ENCODE measurements at places on chromosomes 1 and 21. TPM values are rescaled to one million over a fixed set of nuclear protein-coding genes. Genes with fewer than 3 reads are reported as not detected.
A peak's percentile ranks its signal among the peaks of the same experiment; 100 is the strongest.

GRCh38 chr1:13990939-13991338, 291.0 kb downstream of the PRDM2 start:
- DNase-seq = no peak

SHE gene
- 3.4 TPM for total RNA-seq

DNA sequence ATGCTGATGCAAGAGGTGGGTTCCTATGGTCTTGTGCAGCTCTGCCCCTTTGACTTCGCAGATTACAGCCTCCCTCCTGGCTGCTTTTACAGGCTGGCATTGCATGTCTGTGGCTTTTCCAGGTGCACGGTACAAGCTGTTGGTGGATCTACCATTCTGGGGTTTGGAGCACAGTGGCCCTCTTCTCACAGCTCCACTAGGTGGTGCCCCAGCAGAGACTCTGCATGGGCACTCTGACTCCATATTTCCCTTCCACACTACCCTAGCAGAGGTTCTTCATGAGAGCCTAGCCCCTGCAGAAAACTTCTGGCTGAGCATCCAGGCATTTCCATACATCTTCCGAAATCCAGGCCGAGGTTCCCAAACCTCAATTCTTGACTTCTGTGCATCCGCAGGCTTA, 989.0 kb downstream of the PLA2G4A start:
- DNase-seq = no peak

SYT6 gene
- total RNA-seq = 0.96 TPM

DCDC2B gene
- 0.72 TPM for total RNA-seq

APH1A gene
- total RNA-seq = 49.6 TPM

- DNase-seq = no peak
Measured at GRCh38 chr1:182783068-182783467, 6.5 kb upstream of the NPL start.

GRCh38 chr1:69567652-69568420, at the start of gene LRRC7:
TSS of gene LRRC7 (plus strand) at chr1:69567922. CDS start at chr1:69568640, 718 bp downstream.
- peak; percentile 16 for DNase-seq

DNA sequence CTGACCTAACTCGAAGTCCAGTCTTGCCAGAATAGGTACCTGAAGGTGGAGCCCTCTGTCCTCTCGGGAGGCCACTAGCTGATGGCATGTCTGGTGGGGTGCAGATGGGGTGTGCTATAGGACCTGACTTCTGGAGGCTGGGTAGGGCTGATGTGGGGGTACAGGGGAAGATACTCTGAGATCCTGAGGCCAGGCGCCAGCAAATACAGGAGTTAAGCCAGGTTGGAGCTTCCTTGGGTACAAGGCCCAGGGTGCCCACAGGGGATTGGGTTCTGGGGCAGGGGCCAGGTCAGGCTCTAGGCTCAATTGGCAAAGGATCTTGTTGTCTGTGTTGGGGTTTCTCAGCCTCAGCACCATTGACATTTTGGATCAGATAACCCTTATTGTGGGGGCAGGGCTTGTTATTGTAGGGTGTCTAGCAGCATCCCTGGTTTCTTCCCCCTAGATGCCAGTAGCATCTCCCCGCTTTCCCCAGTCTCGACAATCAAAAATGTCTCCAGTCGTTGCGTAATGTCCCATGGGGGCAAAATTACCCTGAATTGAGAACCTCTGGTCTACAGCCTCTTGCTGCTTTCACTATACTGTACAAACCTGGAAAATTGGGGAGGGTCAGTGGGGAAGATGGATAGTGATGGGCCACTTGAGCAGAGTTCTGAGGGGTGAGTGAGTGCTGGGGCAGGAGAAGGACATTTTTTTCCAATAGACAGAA, 9.2 kb downstream of the PTPRF start:
- DNase-seq = no peak

DNA sequence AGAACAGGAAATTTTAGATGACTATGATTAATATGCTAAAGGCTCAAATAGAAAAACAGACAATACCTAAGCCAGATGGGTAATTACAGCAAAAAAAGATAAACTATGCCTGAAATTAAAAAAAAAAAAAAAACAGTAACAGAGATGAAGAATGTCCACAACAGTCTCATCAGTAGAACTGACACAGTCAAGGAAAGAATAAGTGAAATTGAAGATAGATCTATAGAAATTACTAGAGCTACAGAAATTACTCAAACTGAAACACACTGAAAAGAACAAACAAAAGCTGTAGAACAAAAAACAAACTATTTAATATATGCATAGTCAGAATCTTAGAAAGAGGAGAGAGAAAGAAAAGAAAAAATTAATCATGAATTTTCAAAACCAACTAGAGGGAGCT, 112.8 kb downstream of the FAF1 start:
- no peak for DNase-seq

DNA sequence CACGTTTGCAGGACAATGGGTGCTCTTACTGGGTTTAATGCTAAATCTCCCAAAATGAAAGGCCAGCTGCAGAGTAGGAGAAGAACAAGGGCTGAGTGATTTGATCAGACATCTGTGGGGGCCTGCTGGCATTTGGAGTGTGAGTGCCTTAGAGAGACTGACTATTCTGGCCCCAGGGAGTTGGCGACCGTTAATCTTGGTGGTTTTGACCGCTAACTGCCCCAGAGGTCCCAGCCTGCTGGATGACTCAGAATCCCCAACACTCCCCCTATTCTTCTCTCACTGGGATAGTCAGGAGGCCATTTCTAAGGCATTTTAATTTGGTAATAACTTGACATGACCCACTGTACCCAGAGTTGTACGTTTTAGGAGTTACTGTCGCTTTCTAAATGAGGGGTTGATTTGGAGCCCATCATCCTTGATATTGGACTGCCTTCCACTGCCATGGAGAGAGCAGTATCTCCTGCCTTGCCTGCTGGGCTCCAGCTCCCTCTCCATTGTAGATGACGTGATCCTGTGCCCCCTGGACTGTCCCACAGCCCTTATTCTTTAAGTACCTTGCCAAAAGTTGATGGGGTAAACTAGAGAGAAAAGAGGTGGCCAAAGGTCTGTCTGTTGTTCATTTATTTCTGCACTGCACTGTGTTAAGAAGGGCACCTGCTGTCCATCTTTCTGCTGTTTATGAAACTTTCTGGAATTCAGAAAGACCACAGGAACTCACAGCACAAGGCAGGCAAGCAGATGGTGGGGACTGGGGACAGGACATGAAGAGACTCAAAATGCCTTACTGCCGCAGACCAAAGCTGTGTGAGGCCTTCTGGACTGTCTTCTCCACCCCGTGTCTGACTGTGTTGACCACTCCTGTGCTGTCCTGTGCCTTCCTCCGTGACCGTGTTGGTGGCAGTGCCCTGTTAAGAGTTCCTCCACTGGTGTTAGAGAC, 98.2 kb upstream of the ARTN start:
- no peak for DNase-seq

GRCh38 chr1:230195199-230195598, 128.2 kb downstream of the GALNT2 start:
- DNase-seq = no peak

TTC34 gene
- under 0.01 TPM for total RNA-seq

FOXO6 gene
- 0.24 TPM for total RNA-seq

PCP4L1 gene
- total RNA-seq = 8.2 TPM

- no peak for DNase-seq
Measured at GRCh38 chr1:56780826-56781225, 38.4 kb downstream of the FYB2 start.

- DNase-seq = no peak
Measured at GRCh38 chr1:55399346-55399745, 184.2 kb upstream of the USP24 start.

GRCh38 chr1:7284839-7285435, 486.2 kb upstream of the VAMP3 start:
- DNase-seq = no peak

COL8A2 gene
- 110 TPM for total RNA-seq

VHLL gene
- total RNA-seq = 6.0 TPM

XCL2 gene
- total RNA-seq = not detected

GRCh38 chr1:66343569-66344325, 190.2 kb upstream of the SGIP1 start:
- no peak for DNase-seq

FAM72C gene
- 6.0 TPM for total RNA-seq

DNA sequence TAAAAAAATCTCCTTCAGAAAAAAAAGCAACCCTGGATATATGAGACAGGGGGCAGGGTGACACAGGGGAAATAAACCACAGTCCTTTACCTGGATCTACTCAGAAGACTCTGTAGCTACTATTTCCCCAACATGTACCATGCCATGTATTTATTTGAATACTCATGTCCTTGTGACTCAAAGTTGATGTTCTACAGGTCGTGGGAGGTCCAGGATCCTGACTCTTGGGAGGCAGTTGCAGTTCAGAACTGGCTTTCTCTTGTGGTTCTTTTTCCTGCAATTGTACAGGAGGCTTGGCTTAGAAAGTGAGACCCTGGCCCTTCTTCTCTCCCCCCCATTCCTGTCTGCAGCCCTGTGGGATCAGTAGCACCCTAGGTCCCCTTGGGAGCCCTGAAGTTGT, 5.8 kb upstream of the IL24 start:
- no peak for DNase-seq

GRCh38 chr1:91549041-91549735, 48.5 kb downstream of the CDC7 start:
- DNase-seq = peak; percentile 68

GRCh38 chr1:158037866-158038359, 44.5 kb downstream of the KIRREL1 start:
- DNase-seq = no peak

GRCh38 chr1:97089173-97089572, 367.6 kb downstream of the PTBP2 start:
- DNase-seq = peak; percentile 10

DNA sequence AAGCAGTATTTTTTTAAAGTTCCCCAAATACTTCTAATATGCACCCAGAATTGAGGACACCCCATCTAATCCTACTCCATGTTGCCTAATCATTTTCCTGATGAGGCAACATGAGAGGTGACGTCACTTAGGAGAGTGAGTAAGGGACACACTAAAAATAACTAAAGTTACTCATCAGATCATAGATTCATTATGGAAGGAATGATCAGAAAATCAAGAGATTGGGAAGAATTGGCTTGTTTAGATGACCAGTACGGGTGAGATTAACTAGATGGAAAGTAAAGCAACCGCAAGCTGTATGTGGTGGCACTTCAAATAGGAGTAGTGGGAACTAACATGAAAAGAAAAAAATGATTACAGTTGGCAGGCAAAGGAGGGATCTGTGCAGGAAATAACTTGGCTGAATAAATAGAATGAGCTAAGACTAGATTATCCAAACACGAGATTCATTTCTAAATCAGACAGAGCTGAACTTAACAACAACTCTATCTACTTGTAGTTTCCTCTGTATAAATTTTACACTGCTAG, 61.4 kb upstream of the CXADR start:
- peak; percentile 61 for DNase-seq

CIART gene
- total RNA-seq = 3.4 TPM

DNA sequence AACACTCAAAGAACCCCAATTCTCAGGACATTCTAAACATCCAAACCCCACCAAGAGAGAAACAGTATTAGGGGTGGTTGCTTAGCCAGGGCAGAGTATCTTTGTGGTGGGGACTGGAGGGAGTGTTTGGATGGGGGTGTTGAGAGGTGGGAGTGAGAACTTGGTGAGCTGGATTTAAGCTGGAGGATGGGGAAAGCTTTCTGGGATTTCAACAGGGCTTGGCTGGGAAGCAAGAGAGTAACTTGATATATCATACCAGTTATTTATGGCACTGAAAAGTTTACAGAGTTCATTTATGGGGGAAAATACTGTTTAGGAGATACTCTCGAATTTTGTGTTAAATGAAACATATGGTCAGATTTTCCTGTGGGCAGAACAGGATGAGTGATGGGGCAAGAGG, 6.8 kb upstream of the CNIH3 start:
- DNase-seq = no peak

PTAFR gene
- 3.4 TPM for total RNA-seq

- no peak for DNase-seq
Measured at GRCh38 chr1:23533246-23534023, 2.4 kb upstream of the E2F2 start.

NBPF20 gene
- 0.72 TPM for total RNA-seq

DNA sequence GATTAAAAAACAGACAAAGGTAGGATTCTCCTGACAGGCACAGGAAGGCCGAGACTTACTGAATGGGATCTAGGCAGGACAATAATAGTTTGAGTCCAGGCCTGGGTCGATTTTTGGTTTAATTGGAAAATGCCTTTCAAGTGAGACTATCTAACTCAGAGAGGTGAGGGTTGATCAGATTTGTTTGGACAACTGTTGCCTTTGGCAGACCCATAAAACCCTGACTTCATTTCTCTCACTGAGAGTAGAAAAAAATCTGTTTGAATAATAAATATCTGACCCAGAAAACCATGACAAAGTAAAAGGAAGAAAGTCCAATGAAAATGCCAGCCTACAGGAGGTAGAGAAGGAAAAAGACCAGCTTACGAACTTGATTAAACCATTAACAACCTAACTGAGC, 12.3 kb upstream of the SLC30A10 start:
- no peak for DNase-seq

GRCh38 chr1:232452117-232452516, 177.8 kb downstream of the SIPA1L2 start:
- DNase-seq = no peak

DNA sequence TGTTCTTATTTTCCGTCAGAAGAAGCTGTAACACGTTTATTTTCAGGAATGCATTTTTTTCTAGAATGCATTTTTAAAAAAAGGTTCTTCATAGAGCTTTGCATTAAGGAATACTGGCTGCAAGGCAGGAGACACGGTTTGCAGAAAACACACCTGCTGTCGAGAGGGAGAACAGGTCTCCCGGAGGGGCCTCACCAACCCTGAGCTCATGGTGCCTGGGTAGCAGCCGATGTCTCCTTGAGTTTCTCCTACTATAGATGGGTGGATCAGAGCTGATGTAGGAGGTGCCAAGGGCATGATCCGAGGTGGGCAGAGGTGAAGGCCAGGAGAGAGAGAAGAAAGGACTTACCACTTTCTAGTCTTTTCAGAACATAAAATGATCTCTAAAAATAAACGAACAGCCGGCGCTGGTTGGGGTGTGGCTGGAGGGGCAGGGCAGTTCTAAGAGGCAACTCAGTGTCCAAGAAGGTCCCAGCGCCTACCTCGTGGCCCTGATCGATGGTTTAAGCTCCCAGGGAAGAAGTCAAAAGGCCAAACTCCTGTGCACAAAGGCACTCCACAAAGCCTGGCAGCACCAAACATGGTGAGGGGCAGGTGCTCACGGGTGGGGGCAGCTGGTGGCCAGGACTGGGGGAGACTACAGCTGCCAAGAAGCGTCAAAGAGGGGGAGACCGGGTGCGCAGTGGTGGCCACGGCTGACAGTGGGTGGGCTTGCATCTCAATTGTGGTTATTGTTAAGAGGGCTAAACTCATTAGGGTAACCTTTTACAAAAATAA, 12.2 kb downstream of the MORN1 start:
- DNase-seq = no peak

GRCh38 chr1:844472-845026, 79.2 kb upstream of the SAMD11 start:
- DNase-seq = no peak

C1orf87 gene
- 3.1 TPM for total RNA-seq

Data from umbilical cord (tissue), 2 donors.